ENCODE measurements at places on chromosomes 7 and 10.

DNA sequence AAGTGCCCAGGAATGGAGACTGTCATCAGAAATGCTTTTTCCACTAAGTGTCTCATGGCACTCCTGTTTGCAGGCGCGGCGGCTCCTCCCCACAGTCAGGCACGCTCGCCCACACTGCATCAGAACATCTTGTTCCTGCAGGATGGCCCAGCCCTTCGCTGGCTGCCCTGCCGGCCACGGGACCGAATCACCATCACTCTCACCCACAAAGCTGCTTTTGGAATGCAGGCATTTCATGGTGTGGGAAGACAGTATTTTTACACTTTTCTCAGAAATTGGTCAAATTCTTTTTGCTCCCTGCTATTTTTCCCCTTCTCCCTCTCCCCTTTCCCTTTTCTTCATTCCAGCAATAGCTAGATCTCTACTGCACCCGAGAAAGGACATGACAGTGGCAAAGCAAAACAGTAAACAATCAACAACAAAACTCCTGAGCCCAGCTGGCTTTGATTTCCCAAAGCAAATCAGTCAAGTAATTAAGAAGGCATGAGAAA lies 176.1 kb upstream of the TNS3 start:
- DNase-seq: no peak

- DNase-seq: no peak
Observed at GRCh38 chr7:78746301-78746700, 707.2 kb downstream of the MAGI2 start.

DNA sequence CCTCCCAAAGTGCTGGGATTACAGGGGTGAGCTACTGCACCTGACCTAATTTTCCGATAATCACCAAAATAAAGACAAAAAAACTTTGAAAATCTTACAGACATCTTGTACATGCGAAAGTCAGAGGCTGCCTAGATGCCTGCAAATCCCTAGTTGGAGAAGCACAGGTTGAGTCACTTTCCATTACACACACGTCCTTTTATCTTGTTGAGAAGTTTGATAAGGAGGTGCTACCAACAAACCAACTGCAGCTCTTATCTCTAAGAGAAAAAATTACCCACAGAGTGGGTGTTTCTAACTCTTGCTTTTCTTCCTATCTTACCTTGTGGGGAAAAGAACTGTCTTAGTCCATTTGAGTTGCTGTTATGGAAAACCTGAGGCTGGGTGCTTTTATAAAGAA lies 589.8 kb downstream of the GALNT17 start:
- no peak for DNase-seq

GRCh38 chr7:84195295-84196060 lies 889 bp upstream of the SEMA3A start:
- no peak for DNase-seq

GRCh38 chr7:91517201-91517785 lies 253.1 kb downstream of the FZD1 start:
- no peak for DNase-seq

DNA sequence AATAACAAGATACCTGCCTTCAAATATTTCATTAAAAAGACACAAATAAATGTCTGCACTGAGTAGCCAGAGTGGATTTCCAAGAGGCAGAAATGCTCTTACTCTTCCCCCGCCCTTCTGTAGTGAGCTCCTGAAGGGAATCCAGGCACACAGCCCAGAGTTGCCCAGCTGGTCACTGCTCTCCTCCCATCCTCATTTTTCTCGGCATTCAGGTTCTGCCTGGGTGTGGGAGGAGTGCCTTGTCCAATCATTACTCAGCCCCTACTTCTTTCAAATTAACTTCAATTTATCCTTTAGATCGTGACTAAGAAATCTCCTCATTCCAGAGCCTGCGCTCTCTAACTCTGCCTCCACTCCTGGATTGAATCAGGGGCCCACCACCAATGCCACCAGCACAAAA lies 12.2 kb downstream of the CCDC6 start:
- DNase-seq: no peak

GRCh38 chr7:28297801-28298459 lies 114.4 kb upstream of the CREB5 start:
- DNase-seq: no peak

- no peak for DNase-seq
Observed at GRCh38 chr7:2505401-2505800, 14.2 kb upstream of the LFNG start.

- no peak for DNase-seq
Observed at GRCh38 chr7:73999664-74000435, 28.1 kb upstream of the ELN start.

Data from CD4-positive, alpha-beta T cell (primary cell).